ENCODE measurements at places on chromosomes 1 and 21.
A peak's percentile ranks its signal among the peaks of the same experiment; 100 is the strongest.

GRCh38 chr1:107139833-107140702, 771 bp upstream of the NTNG1 start:
- DNase-seq, result no peak

DNA sequence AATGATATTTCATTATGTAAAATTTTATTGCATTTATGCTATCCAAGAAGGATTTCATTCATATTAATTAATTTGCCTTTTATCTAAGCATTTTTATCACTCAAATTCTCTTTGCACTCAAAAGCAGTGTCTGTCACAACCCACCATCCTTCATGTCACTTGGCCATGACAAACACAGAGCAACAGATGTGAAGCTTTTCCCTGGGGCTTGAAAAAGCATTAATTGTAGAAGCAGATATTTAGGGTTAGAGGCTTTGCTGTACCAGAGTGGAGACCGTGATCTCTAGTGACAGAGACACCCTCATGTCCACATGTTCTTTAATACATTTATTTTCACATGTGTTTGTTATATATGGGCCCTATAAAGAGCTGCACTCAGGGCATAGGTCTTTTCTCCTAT, 230.5 kb downstream of the SPATA17 start:
- DNase-seq, result no peak

DNA sequence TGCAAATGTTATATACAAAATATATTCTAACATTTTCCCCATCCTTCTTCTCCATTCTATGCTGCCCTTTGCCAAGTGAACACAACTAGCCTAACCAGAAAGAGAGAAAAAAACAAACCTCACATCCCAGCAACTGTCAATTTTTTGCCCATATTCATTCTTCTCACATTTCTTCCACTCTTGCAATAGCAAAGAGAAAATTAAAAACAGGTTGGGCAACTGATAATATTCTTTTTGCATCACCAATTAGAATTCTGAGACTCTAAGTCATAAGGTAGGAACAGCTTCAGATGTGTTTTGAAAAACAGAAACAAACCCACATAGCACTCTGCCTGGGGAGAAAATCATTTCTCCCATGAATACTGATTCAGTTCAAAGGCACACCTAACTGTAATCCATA, 25.2 kb upstream of the EXO1 start:
- DNase-seq, result no peak

DNA sequence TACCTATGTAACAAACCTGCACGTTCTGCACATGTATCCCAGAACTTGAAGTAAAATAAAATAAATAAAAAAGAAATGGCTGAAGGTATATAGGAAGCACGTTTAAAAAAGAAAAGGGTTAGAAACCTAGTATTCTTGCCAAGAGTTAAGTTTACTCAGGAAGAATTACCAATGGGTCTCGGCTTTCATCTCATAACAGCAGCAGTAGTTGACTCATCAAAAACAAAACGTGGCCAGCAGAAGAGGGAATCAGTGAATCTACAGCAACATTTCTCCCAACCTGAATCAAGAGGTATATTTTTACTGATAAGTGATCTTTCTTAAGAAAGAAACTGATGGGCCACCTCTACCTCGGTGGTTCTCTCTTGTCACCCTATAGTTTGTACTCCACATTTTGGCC, 340.3 kb downstream of the BRINP2 start:
- no peak for DNase-seq

GRCh38 chr1:111880881-111881837, 108.3 kb downstream of the KCND3 start:
- DNase-seq, result no peak

- peak; percentile 76 for DNase-seq
Observed at GRCh38 chr1:244969355-244970235, 105.3 kb upstream of the HNRNPU start.

- no peak for DNase-seq
Observed at GRCh38 chr1:47547753-47548573, 110.1 kb downstream of the FOXD2 start.

DNA sequence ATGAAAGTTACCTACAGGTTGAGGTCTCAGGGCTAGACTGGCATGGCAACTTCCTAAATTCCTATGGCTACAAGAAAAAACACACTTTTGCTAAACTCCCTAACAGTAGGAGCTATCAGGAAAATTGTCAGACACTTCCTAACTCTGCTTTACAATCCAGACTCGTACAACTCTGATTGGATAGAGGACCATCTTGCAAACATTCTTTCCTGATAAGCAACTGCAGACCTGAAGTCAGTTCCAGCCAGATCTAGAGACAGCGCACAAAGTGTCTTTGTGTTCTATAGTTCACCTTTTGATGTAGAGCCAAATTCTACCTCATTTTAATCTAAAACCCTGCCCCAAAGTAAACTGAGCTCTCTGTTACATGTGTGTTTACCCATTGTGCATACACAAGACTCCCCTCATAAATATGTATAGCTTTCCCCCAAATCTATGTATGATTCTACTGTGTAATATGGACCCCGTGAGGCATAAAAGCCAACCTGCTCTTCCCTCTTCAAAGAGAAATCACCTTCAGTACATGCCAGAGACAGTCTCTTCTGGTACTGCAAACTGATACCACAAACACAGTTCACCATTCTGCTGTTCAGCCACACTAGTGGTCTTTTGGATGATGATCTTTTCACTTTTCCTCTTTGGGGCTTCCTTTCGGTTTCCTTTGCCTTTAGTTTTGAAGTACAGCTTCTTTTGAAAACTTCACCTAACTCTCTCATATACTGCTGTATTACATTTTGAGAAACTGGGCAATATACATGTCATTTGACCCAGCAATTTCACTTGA, 21.7 kb downstream of the ZP4 start:
- no peak for DNase-seq

- no peak for DNase-seq
Observed at GRCh38 chr1:53693339-53693738, 45.6 kb downstream of the GLIS1 start.

- DNase-seq, result no peak
Observed at GRCh38 chr1:175768610-175769009, 25.2 kb upstream of the TNR start.

GRCh38 chr1:198205016-198205684, 48.4 kb downstream of the NEK7 start:
- no peak for DNase-seq

- DNase-seq, result no peak
Observed at GRCh38 chr1:223219846-223220610, 77.0 kb upstream of the TLR5 start.

GRCh38 chr1:152519851-152520250, 5.6 kb downstream of the CRCT1 start:
- DNase-seq, result no peak

DNA sequence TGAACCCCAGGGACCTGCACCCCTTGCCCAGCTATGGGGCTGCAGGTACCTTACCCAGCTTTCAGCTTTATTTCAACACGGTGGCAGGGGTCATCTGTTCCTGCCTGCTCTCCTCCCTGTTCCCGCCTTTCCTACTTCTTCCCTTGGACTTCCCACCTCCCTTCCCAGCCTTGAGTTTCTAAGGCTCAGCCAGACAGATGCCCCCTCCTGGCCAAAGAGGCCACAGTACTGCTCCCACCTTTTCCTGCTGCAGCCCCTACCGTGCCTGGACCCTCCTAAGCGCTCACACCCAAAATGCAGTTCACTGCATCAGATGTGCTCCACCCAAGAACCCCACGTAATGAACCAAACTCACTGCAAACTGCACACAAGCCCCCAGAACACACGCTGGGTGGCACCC, 7.7 kb downstream of the NOC2L start:
- DNase-seq, result no peak
